ENCODE measurements at places on chromosomes 2 and 18.

- no peak for DNase-seq
Observed at GRCh38 chr2:112607680-112608438, 23.4 kb downstream of the CHCHD5 start.

GRCh38 chr18:8041526-8042111 lies 474.5 kb downstream of the PTPRM start:
- DNase-seq, result no peak

DNA sequence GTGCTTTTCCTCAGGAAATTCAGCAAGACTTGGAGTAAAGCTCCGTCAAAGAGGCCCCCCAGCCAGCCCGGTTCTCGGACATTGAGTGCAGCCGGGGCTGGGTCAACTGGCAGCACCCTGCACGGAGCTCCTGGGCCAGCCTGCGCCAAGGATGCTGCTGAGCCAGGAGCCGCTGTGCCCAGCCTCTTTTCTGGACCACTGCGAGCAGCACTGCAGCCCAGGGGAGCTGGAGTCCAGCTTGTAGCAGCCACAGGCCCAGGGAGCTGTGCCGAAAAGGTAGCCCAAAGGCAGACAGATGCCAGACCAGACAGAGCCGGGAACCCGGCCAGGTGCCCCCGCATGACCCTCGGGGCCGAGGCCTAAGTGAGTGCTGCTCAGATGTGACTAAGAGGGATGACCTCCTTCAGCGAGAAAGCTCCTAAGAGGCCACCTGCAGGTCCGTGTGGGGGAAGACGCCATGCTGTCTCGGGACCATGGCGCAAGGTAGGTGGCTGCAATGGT lies 7.3 kb downstream of the CLHC1 start:
- DNase-seq, result peak; percentile 3

- peak; percentile 37 for DNase-seq
Observed at GRCh38 chr2:109736177-109736827, 57.8 kb upstream of the RGPD5 start.

DNA sequence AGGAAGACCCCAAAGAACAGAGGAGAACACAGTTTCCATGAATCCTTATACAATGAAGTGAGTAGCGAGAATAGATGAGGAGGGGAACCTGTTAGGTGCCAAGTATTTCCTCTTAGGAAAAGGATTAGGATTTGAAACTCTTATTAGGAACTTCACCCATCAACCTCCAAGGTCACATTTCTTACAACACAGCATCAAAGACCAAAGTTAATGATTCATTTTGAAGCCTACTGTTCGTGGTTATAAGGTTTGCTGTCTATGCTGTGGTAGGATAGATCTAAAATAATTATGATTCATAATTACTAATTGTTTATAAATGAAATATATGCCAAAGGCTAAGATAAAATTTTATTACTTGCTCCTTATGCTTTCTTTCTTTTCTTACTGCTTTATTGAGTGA lies 6.1 kb downstream of the CFAP221 start:
- no peak for DNase-seq

DNA sequence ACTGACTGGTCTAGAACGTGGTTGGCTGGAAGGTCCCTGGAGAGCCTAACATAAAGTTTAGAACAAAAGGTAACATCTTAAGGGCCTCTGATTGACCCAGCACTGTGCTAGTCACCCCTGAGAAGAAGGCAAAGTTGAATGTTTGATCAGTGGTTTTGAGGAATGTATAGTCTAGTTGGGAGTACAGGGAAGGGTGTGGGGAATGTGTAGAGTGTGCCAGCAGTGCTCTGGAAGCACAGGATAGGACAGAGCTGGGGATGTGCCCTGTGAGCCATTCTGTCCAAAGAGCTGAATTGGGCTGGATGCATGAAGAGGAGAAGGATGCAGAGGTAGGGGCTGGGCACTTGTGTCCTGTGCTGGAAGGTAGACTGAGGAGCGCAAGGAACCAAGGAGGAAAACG lies 41.0 kb upstream of the DOCK10 start:
- no peak for DNase-seq

DNA sequence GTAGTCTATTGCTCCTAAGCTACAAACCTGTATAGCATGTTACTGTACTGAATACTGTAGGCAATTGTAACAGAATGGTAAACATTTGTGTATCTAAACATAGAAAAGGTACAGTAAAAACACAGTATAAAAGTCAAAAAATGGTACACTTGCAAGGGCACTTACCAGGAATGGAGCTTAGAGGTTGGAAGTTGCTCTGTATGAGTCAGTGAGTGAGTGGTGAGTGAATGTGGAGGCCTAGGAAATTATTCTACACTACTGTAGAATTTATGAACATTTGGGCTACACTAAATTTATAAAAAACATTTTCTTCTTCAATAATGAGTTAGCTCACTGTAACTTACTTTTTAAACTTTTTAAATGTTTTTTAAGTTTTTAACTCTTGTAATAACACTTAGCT lies 19.0 kb downstream of the NABP1 start:
- DNase-seq, result no peak

GRCh38 chr2:165635532-165635931 lies 158.5 kb downstream of the GALNT3 start:
- no peak for DNase-seq

DNA sequence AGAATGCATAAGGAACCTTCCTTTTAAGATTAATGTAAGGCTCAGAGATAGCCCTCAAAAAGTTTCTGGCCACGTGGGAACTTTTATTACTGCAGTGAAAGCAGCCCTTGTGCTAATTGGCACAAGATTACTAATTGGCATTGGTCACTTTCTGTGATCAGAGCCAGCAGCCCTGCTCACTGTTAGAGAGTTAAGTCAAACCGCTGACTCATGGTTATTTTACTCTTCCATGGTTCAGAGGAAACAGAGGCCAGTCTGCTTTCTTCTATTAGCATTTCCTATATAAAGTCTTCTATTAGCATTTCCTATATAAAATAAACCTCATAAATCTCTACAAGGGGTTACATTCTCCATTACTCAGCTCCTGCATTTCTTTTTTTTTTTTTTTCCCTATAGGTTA lies 1.5 kb upstream of the SLC35G4 start:
- DNase-seq, result no peak

DNA sequence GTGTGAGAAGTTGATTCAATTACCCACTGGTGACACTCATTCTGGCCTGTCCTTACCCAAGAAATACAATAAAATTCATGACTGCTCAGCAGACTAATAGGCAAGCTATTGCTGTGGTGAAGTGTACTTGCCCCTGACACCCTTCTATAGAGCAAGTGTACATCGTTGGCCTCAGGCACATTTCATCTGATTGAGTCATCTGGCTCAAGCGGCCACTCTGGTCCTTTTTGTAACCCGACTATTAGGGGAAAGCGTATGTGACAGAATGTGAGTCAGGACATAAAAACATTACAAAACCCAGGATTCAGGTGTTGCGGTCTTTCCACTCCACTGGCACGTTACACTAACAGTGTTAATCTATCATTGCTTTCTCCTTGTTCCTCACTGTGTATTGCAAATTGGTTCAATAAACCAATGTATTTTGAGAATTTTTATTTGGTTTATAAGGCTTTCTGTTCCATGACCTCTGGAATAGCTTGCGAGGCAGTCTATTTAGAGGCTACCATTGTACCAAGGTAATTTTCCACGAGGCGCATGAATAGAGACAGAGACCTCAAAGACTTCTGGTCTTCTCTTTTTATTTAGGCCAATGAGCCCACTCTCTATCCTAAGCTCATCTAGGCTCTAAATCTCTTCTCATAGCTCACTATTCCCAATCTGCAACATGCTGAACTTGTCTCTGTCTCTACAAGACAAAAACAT lies 10.2 kb upstream of the TTC32 start:
- DNase-seq, result no peak

GRCh38 chr2:85769983-85770362 lies 16.2 kb downstream of the ATOH8 start:
- no peak for DNase-seq

- no peak for DNase-seq
Observed at GRCh38 chr18:52816121-52816520, 476.1 kb downstream of the DCC start.

- DNase-seq, result no peak
Observed at GRCh38 chr2:191250400-191250799, 5.2 kb downstream of the MYO1B start.

- DNase-seq, result no peak
Observed at GRCh38 chr2:30323499-30323898, 92.2 kb downstream of the LBH start.

GRCh38 chr2:239124152-239124899 lies 276.4 kb downstream of the TWIST2 start:
- DNase-seq, result no peak

DNA sequence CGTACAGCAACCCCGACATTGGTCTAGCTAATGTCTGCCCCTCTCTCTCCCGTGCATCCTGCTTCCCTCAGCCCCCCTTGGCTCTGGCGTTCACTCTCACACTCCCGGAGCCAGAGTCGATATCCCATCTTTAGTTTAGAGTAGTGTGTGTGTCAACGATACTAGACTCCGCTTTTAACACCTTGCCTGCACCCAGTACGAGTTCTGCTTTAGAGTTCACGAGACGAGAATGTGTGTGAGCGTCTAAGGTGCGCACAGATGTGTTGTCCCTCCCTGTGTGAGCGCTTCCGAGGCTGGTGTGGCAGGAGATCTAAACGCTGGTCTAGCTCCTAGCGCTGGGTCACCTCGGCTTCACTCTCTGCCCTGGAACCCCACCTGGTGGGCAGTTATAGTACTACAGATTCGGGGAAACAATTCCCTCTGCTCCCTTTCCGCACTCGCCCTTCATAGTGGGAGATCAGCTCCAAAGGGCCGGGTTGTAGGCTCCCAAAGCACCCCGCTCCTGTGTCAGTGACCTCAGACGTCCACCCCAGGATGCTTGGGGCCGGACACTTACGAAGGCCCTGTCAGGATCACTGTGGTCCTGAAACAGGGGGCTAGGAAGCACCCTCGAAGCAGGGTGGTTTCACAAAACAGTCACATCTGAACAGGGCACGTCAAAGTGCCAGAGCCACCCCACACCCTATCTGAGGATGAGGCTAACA lies 2.6 kb upstream of the CYP26B1 start:
- DNase-seq, result peak; percentile 70

GRCh38 chr18:75116165-75116564 lies 92.8 kb downstream of the PTGR3 start:
- no peak for DNase-seq

DNA sequence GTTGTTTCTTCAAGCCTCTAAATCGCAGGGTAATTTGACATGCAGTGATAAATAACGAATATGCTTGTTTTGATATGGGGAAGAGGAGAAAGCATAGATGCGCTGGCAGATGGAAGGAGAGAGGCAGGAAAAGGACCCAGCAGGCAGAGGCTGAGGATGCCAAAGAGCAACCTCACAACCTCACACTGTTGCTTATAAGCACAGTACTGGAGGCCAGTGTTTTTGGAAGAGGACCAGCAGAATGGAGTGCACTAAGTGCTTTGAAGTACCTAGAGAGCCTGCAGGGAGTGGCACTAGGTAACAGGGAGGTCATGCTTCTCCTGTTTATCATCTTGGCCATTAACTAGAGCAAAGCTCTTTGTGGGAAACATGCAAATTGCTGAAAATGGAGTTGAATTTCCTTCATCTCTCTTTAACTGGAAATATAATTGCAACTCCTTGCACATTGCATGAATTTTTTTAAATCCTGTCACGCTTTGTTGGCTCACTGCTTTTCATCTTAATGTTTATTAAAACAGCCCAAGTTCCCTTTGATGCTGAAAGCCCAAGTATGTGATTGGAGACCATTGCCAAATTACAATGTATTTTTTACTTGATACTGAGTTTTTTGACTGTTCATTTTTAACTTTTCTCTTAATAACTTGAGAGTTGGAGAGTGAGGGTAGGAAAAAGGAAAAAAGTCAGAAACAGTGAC lies 236.4 kb downstream of the LRRTM1 start:
- DNase-seq, result no peak

DNA sequence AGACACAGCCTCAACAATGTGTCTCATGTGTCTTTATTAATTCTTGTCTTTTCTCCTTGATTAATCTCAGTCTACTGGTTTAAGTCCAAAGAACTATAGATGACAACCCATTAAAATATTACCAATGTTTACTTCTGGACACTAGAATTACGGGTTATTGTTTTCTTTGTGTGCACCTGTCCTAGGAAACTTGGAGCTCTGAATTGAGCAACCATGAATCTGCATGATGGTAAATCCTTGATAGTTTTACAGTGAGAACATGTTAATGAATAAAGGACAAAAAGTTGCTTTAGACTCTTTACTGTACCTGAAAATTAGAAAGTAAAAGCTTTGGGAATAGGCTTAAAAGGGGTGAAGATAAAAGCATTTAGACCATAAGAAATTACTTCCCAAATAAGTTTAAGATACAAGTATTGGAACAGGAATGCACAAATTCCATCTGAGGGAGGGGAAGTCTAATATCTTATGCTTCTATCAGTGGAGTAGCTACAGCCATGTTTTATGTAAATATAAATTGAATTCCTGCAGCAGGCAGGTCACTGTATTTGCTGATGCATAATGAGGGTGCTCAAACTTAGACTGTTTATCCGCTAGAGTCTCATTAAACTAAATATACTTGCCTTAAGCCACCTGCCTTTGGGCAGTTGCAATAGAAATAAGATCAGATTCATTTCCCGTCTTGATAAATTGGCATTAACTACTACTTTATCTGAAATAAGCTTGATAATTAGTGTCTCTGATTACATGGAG lies 603.7 kb upstream of the GCFC2 start:
- no peak for DNase-seq

DNA sequence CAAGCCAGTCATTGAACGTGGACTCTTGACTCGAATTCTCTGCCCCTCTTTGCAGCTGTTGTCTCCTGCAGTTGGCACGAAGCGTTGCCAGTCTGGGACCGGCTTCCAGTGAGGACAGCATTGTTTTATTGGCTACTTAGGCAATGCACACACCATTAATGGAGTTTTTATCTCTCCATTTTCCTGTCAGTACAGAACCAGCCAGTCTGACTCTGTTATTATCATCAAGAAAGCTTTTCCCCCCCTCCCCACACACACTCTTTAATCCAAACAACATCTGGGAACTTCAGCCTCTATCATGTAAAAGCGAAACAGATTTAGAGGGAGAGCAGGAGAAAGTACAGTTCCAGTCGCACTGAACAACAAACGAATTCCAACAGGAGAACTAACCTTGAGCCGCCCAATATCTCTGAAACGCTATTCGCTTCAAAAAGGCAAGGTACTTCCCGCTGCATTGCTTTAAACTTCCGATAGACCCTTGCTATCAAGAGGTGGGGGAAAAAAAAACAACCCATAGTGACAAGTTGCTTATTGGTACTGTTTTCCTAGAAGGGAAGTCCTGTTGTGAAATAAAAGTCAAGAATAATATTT lies 38.2 kb downstream of the ACVR1 start:
- DNase-seq, result peak; percentile 54

- no peak for DNase-seq
Observed at GRCh38 chr2:157848213-157848612, 27.9 kb downstream of the ACVR1 start.

- DNase-seq, result peak; percentile 51
Observed at GRCh38 chr2:86221066-86221684, 21.9 kb downstream of the MRPL35 start.

GRCh38 chr2:54290356-54291025 lies 34.5 kb upstream of the TSPYL6 start:
- DNase-seq, result no peak

Data from hippocampal formation (tissue), 2 donors.